ENCODE measurements at places on chromosomes 2 and 18.

GRCh38 chr2:174376967-174377366, 18.6 kb upstream of the SCRN3 start:
- no peak for DNase-seq

DNA sequence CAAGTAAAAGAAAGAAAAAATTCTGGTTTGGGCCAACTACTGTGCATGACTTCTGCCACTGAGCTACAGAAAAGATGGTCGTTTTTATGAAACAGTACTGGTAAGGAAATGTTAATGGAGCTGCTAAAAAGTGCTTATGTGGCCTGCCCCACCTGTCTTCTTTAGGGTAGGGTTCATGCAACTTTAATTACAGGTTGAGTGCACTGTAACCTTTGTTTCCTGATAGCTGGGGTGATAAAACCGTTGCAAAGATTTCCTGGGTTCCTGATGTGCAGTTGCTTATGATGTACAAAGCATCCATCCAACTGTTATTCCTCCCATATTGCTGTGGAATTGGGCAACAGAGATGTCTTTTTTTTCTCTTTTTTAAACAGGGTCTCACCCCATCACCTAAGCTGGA, 34.3 kb upstream of the PUM2 start:
- no peak for DNase-seq

- no peak for DNase-seq
Observed at GRCh38 chr2:232097260-232097659, 135.7 kb downstream of the DIS3L2 start.

GRCh38 chr18:27395752-27396151, 210.6 kb upstream of the CHST9 start:
- no peak for DNase-seq

GRCh38 chr2:157085522-157085921, 172.0 kb upstream of the GALNT5 start:
- DNase-seq: no peak

DNA sequence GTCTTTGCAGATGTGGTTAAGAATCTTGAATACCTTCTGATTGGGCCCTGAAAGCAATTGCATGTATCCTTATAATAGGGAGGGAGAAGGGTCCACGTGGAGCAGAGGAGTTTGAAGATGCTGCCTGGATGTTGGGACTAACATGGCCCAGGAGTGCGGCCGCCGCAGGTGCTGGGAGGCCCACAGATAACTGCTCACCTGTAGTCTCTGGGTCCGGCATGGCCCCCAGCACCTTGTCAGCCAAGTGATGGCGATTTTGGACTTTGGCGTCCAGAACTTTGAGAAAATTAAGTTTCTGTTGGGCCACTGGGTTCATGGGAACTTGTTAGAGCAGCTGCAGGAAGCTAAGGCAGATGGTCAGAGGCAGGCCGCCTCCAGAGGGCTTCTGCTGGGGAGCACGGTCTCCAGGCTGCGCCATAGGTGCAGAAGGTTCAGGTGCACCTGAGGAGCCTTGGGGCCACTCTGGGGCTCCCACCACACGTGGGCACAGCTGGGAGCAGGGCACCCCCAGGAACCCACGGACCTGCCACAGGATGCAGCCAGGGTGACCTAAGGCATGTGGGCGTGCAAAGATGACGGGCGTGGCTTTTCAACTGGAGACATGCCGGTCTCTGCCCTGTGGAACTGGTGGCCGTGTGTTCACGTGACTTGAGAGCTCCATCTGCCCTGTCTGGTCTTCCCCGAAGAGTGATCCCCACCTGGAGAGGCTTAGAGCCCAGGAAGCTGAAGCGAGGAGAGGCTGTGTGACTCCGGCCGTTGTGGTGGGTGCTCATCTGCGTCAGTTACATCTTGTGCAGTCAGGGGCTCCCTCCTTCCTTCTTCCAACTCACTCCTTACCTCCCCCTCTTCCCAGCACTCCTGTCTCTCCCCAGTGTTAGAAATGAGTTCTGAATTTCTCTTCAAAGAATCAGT, 277.3 kb downstream of the AGAP1 start:
- no peak for DNase-seq

GRCh38 chr2:222320436-222321395, 21.9 kb upstream of the PAX3 start:
- no peak for DNase-seq

- DNase-seq: no peak
Observed at GRCh38 chr2:9797681-9798556, 45.4 kb upstream of the TAF1B start.

- DNase-seq: no peak
Observed at GRCh38 chr2:158586491-158586890, 129.7 kb downstream of the PKP4 start.

DNA sequence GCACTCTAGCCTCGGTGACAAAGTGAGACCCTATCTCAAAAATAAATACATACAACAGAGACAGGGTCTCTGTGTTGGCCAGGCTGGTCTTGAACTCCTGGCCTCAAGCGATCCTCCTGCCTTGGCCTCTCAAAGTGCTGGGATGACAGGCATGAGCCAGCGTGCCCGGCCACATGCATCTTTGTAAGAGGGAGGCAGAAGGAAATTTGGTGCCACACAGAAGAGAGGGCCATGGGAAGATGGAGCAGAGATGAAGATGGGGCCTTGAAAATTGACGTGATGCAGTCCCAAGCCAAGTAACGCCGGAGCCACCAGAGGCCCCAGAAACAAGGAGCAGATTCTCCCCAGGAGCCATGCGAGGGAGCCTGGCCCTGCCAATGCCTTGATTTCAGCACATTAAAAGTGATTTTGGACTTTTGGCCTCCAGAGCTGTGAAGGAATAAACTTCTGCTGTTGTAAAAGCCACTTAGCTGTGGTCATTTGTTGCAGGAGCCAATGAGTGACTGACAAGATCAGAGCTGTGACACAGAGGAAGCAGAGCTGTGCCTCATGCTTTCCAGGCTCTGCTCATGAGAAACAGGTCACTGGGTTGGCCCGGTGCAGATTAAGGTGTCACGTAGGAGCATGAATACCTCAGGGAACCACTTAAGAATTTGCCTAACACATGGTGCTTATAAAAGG, 2.7 kb upstream of the SLC66A2 start:
- DNase-seq: no peak

DNA sequence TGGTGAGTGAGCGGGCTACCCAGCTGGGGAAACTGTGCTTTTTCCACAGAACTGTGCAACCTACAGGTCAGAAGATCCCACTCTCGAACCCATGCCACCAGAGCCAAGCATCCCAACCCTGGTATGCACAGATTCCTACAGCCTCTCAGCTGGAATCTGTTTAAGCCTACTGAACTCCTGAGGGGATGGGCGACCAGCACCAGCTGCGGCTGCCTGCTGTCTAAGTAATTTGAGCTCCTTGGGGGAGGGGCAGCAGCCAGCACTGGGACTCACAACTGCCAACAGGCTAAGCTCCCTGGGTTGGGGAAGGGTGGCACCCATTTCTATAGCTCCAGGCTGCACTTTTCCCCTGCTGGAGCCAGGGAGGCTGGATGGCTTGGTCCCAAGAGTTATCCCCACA, 11.8 kb downstream of the CYP27C1 start:
- DNase-seq: no peak

DNA sequence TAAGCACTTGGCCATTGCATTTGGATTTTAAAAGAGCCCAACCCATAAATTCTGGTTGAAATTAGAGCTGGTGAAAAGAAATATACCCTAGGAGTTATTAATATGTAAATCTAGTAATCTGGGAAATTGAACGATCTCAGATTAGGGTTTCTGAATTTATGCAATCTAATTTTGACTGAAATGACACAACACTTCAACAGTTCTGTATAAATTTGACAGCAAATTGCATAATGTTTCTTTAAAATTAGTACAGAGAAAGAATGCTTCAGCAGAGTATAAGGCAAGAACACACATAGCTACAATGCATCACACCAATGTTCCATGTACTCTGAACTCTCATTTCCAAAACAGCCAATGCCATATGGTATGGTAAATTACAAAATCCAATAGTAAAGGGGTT, 201.5 kb upstream of the ITGA4 start:
- no peak for DNase-seq

- no peak for DNase-seq
Observed at GRCh38 chr18:6210349-6211173, 204.2 kb downstream of the L3MBTL4 start.

DNA sequence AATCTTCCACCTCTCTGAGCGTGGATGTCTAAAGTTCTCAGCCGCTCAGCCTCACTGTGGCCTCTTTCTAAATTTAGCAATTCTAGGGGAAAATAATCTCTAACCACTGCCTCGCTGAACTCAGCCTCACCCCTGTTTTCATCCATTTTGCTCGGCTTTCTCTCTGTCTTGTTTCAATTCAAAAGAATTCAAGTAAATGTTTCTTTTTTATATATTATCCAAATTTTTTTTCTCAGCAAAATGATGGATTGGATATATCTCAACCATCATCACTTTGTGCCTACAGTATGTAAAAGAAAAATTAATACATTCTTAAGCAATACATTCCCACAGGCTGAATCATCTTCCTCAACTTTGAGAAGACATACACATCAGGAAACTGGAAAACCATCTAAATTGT, 24.0 kb upstream of the GALNT5 start:
- no peak for DNase-seq

GRCh38 chr2:63735931-63736330, 105.8 kb upstream of the UGP2 start:
- no peak for DNase-seq

DNA sequence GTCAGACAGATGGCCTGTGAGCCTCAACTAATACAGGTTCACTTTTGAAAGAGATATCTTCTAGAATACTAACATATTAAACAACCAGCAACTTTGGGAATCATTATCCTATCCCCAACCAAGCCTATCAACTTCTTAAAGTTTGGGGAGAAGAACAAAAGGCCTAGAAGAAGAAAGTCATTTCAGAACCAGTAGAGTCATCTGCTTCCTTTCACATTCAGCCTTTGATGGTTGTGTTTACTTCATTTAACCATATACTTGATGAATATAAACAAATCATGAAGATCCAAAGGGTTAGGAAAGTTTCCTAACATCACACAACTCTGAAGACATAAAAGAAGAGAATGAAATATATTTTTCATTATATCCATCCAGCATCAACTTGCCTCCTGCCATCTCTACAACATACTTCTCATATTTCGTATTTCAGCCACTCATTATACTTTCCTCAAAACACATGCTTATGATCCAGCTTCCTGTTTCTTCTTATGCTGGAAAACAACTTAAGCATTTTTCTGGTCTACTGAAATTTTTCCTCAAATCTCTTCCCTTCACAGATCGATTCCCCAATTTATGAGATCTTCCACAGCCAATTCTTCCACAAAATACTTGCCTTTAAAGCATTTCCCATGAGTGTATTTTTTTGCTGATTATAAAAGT, 114.3 kb downstream of the CACNB4 start:
- no peak for DNase-seq

GRCh38 chr2:121151311-121152109, 133.5 kb downstream of the TFCP2L1 start:
- DNase-seq: no peak

GRCh38 chr2:182605166-182605565, 110.9 kb upstream of the DNAJC10 start:
- DNase-seq: no peak

- DNase-seq: no peak
Observed at GRCh38 chr2:96138179-96139145, at the start of gene ASTL. Gene ASTL, minus strand, starts transcription at chr2:96138502. Its CDS starts 66 bp downstream, at chr2:96138436.

DNA sequence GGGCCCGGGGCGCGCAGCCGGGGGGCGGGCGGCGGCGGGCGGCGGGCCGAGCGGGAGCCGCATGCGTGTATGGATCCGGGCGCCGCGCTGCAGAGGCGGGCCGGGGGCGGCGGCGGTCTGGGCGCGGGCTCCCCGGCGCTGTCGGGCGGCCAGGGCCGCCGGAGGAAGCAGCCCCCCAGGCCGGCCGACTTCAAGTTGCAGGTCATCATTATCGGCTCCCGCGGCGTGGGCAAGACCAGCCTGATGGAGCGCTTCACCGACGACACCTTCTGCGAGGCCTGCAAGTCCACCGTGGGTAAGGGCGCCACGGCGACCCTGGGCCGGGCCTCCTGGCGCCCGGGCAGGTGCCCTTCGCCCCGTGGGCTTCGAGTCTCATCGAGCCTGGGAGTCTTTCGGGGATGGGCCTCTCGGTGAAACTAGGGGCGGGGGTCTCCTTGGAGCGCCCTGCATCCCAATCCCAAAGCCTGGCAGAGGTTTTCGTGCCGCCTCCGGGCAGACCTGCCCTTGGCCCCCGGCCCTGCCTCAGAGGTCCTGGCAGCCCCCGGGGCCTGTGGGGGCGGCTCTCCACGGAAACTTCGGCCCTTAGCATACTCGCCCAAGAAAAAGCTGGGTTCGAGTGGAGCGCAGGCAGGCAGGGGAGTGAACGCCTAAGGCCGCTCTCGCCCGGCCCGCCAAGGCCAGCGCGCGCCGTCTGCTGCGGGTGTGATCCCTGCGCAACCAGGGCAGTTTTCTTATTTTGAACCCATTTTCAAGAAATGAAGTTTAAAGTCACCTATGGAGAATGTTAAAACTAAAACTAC, 622 bp downstream of the RAB12 start:
- no peak for DNase-seq

All from stimulated activated CD4-positive, alpha-beta T cell treated with anti-CD3 and anti-CD28 coated beads, Interleukin-1b, Interleukin-23, amount 100 ng/mL, for 24 hours (primary cell).